NCI-H2029 (cell line): ENCODE measurements at places on chromosomes 11 and 22.

DNA sequence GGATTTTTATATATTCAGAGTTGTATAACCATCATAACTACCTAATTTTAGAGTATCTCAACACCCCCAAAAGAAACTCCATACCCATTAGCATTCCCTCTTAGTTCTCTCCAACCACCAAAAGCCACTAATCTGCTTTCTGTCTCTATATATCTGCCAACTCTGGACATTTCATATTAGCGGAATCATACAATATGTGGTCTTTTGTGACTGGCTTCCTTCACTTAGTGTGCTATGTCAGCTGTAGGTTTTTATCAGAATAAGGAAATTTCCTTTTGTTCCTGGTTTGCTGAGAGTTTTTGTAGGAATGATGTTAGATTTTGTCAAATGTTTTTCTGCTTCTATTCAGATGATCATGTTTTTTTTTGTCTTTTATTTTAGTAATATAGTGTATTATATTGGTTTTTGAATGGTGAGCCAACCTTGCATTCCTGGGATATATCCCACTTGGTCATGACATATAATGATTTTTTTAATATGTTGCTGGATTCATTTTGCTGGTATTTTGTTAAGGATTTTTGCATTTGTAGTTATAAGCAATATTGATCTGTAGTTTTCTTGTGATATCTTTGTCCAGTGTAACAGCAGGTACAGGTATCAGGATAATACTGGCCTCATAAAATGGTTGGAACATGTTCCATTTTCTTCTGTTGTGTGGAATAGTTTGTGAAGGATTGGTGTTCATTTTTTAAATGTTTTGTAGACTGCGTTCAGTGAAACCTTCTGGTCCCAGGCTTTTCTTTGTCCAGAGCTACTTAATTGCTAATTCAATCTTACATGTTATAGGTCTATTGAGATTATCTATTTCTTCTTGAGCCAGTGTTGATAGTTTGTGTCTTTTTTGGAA, 16.8 kb downstream of the DGCR8 start:
- no peak for DNase-seq

- no peak for DNase-seq
Measured at GRCh38 chr22:48565901-48566501, 1261.7 kb downstream of the BRD1 start.

DNA sequence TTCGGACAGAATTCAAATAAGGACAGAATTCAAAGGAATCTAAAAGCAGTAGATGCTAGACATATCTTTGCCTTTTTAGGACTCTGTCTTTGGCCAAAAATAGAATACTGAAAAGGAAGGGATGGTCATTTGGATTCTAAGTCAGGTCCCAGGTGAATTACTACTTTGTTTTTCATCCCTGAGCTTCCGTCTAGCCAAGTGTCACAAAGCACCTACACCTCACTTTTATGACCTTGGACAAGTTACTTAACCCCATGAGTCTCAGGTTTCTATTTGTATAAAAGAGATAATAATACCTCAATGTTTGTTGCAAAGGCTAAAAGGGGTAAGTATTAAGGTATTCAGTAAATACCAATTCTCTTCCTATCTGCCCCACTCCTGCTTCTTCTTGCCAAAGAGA, 7.3 kb downstream of the KIF18A start:
- DNase-seq = no peak

DNA sequence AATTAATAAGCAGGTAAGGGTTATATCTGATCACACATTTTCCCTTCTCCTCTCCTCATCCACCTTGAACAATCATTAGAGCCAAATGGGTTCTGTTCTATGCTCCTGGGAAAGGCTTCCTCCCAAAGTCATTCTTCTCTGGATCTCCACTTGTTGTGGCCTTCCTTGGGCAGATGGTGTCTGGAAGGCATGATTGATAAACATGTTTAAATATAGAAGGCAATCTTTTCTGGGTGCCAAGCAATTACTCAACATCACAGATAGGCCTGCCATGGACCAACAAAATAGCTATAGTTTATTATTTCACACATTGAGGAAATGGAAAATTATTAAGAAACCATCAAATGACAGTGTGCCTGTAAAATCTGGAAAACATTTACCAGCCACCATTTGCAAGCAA, 73.5 kb downstream of the KCNA4 start:
- DNase-seq = no peak

- DNase-seq = no peak
Measured at GRCh38 chr11:64885367-64886286, 7.2 kb upstream of the EHD1 start.

DNA sequence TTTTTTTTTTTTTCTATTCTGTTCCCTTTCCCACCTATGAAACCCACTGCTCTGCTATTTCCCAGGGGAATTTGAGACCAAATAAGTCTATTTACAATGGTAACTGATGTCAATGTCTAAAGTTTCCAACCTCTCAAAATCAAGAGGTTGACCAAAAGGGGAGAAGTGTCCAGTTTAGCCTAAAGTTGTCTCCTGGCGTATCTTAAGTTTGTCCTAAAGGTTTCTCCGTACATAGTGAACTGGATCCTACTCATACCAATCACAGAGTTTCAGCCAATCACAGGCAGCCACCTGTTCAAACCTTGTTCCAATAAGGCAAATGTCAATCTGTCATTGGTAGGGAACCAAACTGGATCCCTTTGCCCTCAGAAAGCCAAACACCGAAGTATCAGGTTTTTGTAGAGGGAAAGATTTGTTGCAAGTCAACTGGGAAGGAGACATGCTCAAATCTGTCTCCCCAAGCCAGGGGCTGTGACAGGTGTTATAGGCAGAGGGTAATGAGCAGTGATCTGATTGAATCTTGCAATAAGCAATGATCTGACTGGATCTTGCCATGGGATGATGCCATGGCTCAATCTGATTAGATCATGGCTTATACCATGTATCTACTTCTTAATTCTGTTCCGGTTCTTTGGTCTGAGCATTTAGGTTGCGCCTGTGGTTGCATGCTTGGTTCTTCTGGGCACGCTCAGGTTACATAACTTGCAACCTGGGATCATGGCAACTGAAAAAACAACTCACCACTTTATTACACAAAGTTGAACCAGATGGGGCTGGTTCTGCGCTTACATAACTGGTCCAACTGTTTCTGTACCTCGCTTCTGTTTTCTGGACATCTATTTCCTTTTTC, 1.1 kb upstream of the VPS37C start:
- DNase-seq = no peak

- no peak for DNase-seq
Measured at GRCh38 chr11:59542142-59542810, 30.9 kb downstream of the OR4D9 start.

DNA sequence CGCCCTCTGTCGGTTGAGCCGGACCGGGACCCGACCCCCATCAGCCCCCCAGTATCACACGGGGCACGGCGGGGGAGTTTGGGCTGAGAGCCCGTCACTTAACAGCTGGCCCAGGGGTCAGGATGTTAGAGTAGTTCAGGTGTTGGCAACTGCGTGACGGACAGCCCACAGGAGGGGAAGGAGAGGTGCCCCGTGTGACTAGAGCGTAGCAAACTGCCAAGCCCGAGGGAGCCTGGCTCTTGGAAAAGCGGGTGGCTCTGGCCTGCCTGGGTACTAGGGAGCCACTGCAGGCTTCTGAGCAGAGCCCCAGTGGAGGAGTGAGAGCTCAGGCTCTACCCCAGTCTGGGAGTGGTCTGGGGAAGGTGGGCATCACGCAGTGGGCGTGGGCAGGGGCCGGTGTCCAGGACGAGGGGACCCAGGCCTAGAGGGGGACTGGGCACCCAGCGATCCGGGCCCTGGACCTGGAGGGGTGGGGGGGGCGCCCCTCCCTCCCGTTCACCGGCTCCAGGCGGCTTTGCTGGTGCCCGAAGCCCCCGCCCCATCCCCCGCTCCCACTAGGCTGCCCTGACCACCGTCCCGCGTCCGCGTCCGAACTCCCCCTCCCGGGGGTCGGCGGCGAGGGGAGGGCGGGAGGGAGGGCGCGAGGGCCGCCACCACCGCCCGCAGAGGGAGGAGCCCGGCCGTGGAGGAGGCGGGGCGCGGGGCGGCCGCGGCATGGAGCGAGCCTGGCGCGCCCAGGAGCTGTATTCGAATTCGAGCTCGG, 24.4 kb downstream of the SHANK3 start:
- DNase-seq = no peak

GRCh38 chr11:78922859-78923625, 348.4 kb upstream of the NARS2 start:
- no peak for DNase-seq

GRCh38 chr11:117876341-117877119, at the start of gene FXYD6:
Gene FXYD6 (minus strand): TSS chr11:117876658. CDS start chr11:117842776, 33,882 bp downstream.
- DNase-seq = peak; percentile 51

DNA sequence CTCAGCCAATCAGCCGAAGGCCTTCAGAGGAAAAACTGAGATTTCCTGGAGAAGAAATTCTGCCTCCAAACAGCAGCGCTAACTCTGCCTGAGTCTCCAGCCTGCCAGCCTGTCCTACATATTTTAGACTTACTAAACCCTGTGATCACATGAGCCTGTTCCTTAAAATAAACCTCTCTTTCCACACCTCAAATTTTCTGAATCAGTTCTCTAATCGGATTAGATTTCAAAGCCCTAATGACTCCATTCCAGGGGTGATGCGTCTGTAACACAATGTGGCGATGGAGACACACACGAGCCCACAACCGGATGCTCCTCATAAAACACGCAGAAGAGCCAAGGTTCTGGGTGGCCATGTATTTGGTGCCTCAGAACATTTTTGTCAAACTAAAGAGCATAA, 1371.2 kb downstream of the BRD1 start:
- no peak for DNase-seq

DNA sequence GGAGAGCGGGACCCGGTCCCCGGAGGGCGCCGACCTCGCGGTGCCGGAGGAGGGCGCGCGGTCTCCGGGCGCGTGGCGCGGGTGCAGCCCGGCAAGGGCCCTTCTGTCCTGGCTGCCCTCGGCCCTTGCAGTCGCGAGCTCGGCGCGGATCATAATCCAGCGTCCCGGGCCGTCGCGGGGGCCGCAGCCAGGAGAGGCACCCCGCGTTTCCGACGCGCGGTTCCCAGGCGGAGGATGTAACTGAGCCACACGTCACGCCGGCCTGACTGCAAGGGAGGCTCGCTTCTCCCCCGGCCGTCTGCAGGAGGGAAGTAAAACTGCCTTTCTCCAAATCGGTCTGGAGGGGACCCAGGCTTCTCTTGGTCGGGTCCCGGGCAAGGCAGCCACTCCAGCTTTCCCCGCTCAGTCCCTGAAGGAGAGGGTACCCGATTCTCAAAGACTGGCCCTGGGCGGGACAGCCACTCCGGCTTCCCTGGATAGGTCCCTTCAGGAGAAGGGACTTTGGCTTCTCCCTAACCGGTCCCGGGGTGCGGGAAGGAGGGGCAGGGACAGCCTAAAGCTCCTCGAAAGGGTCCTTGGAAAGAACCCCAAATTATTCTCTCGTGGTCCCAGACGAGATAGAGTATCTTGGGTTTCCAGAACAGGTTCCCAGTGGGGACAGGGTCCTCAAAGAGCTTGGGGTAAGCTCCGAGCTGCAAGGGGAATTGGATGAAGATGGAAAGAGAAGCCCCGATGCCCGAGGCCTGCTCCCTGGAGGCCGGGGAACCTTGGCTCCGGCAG, 836 bp downstream of the SPON1 start:
- DNase-seq = no peak

GRCh38 chr22:21707677-21708076, 27.9 kb downstream of the YPEL1 start:
- no peak for DNase-seq

GRCh38 chr22:45248832-45249561, 8.3 kb upstream of the KIAA0930 start:
- peak; percentile 13 for DNase-seq

- no peak for DNase-seq
Measured at GRCh38 chr22:18109410-18110193, 1.0 kb upstream of the TUBA8 start.

GRCh38 chr11:45472716-45473317, 186.7 kb upstream of the SYT13 start:
- no peak for DNase-seq

- DNase-seq = peak; percentile 78
Measured at GRCh38 chr11:122069707-122070360, 46.2 kb downstream of the BLID start.

DNA sequence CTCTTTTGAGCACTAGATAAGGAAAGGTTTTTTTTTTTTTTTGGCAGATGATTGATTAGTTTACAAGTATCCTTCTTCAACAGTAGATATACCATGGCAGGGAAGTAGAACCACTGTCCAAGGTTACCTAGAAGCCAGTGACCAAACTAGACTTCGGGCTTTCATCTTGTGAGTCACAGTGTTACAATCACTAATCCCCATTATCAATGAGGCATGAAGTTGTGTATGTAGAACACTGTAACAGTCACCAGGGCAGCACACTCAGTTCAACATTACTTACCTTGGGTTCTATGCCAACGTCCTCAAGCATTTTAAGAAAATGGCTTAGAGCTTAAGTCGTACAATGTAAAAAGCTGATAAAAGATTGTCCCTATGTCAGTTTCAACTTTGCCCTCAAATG, 430.9 kb downstream of the ETS1 start:
- no peak for DNase-seq

DNA sequence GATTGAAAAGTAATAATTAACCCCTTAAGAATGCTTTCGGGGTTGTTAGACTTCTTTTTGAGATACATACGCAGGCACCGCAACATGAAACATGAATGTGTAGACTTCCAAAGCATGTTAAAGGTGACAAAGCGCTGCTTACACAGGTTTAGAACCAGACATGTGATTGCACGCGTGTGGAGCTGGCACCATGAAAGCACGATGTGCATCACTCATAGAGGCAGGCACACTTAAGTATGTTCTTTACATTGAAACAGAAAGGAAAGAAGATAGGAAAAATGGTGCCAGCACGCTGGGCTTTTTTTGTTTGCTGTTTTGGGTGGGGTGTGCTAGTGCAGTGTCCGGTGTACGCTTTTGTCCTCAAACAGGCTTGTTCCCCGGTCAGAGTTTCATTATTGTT, 83.6 kb upstream of the PPARA start:
- DNase-seq = peak; percentile 61

DNA sequence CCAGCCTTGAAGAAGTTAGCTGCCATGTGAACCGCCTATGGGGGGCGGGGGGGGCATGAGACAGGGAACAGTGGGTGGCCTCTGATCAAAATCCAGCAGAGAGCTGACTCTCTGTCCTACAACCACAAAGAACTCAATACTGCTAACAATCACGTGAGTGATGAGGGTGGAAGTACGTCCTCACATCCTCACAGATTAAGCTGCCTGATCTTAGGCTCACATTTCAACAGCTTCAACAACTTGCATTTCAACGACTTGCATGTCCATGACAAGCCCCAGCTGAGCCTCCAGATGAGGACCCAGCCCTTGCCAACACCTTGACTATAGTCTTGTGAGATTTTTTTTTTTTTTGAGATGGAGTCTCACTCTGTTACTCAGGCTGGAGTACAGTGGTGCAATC, 51.6 kb downstream of the CLMP start:
- DNase-seq = no peak

GRCh38 chr22:29291215-29291614, 15.2 kb upstream of the GAS2L1 start:
- DNase-seq = no peak

- DNase-seq = no peak
Measured at GRCh38 chr22:24390576-24390975, 36.8 kb upstream of the ADORA2A start.

DNA sequence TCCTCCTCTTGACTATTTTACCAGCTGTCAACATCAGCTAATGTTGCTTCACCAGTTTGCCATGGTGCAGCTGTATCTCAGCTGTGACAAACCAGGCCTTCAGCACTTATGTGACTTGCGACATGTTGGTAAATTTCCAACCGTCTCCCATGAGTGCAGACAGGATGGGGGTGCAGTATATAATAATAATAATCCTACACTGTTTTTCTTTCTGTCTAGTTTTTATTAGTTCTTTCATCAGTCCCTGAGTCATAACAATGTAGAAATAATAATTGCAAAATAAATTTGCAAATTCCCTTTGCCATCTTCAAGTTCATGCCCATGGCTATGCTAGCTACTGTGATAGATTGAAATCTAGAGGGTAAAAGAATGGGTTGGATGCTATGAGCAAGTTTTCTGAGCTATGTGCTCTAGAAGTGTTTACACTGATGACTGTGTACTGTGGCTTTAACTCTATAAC, 4.9 kb downstream of the MMP13 start:
- DNase-seq = no peak
